Glomerular endothelial cell (primary cell): ENCODE measurements at places on chromosomes 6 and 20. TPM values are rescaled to one million over a fixed set of nuclear protein-coding genes. Genes with fewer than 3 reads are reported as not detected.

PRND gene
- 3.7 and 67.7 TPM in 2 replicates for total RNA-seq

CCN5 gene
- total RNA-seq: not detected in 2 replicates

- DNase-seq: no peak
Observed at GRCh38 chr6:39495640-39496039, 173.1 kb upstream of the KCNK16 start.

DNA sequence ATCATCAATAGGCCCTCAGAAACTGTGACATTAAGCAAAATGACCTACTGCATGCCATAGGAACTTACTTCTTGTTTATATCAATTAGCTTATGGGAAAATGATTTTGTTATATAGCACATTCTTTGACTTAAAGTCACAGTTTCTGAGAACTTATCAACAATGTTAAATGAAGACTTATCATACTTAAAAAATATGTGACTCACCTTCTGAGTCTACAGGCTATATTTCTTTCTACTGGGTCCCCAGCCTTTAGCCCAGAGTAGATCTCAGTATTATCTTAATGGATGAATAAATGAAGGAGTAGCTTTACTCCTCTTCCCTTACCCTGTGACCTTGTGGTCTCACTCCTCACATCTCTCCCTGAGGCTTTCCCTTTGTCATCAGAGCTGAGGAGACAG is 180.2 kb downstream of the MAFB start:
- no peak for DNase-seq

DNA sequence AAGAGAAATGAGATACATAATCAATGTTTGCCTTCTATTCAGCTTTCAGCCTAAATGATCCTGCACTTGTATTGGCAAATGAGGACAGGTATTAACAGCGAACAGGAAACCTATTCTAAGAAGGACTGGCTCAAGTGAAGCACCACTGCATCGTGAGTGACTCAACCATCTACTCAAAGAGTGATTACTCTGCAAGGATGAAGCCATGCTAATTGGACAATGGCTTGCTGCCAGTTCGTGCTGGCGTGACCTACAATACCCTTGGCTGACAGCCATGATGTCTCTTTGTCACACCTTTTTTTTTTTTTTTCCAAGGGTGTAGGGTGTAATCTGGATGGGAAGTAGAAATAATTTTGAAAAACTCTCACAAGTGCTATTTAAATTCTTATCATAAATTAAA is 104.9 kb downstream of the GJA10 start:
- DNase-seq: no peak

- DNase-seq: peak; percentile 37
Observed at GRCh38 chr20:35120012-35120701, 27.0 kb downstream of the EDEM2 start.

DNA sequence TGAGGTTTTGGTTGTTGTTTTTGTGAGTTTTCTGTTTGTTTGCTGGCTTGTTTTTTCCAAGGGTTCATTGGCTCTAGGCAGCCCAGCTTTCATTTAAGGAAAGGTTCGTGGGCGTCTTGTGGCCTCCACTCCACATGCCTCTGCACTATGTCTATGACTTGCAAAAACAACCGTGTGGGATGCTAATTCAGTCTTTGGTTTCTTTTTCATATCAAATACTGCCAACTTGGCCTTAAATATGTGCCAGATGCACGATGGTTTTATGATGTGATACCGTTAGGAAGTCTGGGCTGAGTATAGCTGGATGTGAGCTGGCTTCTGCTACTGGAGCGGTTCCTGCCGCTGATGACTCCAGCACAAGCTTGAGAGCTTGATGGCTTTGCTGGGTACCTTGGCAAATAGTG is 96.3 kb downstream of the BMP2 start:
- DNase-seq: no peak

DNA sequence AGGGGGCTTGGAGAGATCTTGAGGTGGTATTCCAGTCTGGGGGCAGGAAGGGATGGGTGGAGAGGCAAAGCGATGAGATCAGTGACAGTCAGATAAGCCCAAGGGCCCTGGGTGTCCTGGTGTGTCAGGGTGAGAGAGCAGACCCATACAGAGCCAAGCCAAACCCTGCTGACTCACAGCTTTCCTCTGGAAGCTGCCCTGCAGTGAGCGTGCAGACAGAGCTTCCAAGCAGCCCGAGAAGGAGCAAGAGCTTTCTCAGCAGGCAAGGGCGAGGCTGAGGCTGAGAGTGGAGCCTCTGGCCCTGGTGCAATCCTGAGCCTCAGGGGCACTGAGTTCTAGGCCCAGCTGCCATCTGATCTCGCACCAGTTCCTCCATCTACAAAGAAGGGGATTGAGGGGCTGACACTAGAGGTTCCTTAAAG is 91.1 kb upstream of the HIVEP1 start:
- DNase-seq: no peak

- DNase-seq: no peak
Observed at GRCh38 chr6:37636116-37636515, 61.6 kb downstream of the MDGA1 start.

OXT gene
- not detected in 2 replicates for total RNA-seq

DNA sequence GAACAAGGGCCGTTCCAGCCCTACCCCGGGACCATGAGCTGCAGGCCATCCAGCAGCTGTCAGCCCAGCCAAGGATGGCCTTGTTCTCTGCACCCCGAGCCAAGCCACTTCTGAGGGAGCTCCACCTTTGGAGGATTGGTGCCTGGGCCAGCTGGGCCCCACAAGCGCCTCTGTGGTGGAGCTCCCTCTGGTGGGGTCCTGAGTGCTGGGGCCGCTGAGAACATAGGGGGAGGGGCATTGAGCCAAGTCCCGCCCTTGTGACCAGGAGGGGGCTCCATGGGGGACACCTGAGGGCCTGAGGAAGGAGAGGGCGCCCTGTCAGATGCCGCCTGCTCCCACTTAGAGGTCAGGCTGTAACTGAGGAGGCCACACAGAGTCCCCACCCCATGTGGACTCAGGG is 43.2 kb downstream of the YTHDF1 start:
- no peak for DNase-seq

GRCh38 chr6:164022632-164023031 is 608.1 kb downstream of the QKI start:
- no peak for DNase-seq

DNA sequence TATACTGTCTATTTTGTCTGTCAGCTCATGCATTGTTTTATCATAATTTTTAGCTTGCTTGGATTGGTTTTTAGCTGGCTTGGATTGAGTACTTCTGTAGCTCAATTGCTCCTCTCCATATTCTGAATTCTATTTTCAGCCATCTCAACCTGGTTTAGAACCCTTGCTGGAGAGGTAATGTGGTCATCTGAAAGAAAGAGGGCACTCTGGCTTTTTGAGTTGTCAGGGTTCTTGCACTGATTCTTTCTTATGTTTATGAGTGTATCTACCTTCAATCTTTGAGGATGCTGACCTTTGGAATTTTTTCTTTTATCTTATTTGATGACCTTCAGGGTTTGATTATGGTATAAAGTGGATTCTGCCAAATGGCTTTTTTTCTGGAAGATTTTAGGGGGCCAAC is 632.7 kb upstream of the ID4 start:
- no peak for DNase-seq

- DNase-seq: no peak
Observed at GRCh38 chr6:95866732-95867131, 149.0 kb upstream of the FUT9 start.

DNA sequence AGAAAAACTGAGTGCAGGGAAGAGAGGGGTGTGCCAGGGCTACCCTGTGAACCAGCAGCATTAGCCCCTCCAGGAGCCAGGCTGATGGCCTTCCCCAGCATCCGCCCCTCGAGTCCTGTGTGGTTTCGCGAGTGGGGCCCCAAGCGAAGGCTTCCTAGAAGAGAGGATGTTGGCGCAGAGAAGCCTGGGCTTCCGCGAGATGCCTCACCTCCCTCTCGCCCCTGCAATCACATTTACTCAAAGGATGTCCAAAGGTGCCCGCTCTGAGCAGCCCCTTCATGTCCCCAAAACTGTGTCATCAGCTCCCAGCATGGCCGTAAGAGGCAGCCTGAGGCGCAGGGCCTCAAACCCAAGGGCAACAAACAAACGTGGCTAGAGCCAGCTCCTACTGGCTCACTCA is 111.7 kb downstream of the PREX1 start:
- no peak for DNase-seq

- peak; percentile 65 for DNase-seq
Observed at GRCh38 chr6:16277101-16277981, 39.0 kb downstream of the GMPR start.

TUBB1 gene
- not detected in 2 replicates for total RNA-seq

LAMA5 gene
- total RNA-seq: 283 and 453 TPM in 2 replicates

- no peak for DNase-seq
Observed at GRCh38 chr6:126753606-126754005, 364.9 kb upstream of the RSPO3 start.

GRCh38 chr20:48831718-48832404 is 4.1 kb upstream of the PREX1 start:
- no peak for DNase-seq

- no peak for DNase-seq
Observed at GRCh38 chr6:102619585-102619984, 1226.1 kb downstream of the GRIK2 start.

TCP11 gene
- total RNA-seq: 0.41 TPM in 1 of 2 replicates, not detected in the other

- DNase-seq: no peak
Observed at GRCh38 chr6:150799276-150799805, 66.2 kb upstream of the MTHFD1L start.

- no peak for DNase-seq
Observed at GRCh38 chr6:88358846-88359245, 192.7 kb upstream of the CNR1 start.

PRSS16 gene
- 0.05 TPM in 1 of 2 replicates, not detected in the other for total RNA-seq

GRCh38 chr6:168866534-168866933 is 387.1 kb downstream of the THBS2 start:
- DNase-seq: no peak

DNA sequence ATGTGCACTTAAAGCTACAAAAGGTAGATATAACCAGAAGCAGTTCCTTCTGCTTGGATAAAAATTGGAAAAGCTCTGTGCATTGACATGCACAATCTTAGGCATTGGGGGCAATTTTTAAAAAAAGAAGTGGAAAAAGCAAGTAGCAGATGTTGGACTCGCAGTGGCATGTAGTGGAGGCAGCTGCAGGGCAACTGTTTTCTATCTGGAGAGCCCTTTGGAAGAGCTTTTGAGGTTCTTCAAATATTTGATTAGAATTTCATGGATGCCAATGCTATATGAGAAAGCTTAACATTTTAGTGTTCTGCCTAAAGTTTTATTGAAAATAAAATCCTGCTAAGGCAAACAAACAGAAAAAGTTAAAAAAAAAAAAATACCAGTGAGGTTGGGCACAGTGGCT is 388.3 kb upstream of the RNF217 start:
- DNase-seq: no peak

DNA sequence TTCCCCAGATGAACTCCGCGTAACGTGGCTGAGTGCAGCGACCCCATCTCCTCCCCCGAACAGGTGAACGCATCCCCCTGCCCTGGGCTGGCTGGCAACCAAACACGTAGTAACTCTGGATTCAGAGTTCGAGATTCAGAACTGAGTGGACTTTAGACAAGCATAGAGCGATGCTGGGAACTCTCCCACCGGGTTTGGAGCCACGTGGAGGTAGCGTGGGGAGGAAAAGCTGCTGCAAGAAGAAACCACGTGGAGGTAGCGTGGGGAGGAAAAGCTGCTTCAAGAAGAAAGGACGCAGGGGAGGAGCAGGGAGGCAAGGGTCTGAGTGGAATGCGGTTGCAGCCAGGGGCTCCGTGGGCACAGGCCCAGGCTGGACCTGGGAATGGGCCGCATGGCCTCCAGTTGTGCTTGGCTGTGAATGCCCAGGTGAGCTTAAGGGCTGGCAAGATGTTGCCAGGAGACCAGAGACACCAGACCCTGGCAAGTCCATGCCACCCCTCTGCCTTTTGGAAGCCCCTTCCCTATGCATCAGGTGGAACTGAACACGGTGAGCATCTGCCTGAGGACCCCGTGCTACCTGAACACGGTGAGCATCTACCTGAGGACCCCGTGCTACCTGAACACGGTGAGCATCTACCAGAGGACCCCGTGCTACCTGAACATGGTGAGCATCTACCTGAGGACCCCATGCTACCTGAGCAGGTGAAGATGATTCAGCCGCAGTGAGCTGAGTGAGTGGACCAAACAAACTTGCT is 118.0 kb upstream of the FRMD1 start:
- no peak for DNase-seq

- no peak for DNase-seq
Observed at GRCh38 chr20:61682996-61683681, 382.5 kb downstream of the TAF4 start.

DNA sequence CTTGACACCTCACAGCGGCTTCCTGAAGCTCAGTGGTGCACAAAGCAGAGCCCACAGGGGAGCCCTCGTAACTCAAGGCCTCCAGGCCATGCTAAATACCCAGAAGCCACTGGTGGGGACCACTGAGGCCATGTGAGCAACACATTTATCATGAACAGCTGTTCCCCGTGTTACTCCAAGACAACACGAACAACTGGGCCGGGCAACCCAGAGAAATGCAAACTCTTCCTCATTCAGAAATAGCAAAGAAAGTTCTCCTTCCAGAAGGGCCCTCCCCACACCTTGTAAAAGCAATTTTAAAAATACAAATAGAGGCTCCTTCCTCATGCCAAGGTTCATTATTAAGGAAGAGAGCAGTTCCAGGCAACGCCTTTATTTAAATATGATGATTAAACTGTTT is 36.3 kb upstream of the SLCO4A1 start:
- DNase-seq: no peak

- no peak for DNase-seq
Observed at GRCh38 chr20:52482044-52482443, 290.5 kb upstream of the ZFP64 start.

GRCh38 chr6:167532410-167533288 is 207.8 kb downstream of the TTLL2 start:
- no peak for DNase-seq

DNA sequence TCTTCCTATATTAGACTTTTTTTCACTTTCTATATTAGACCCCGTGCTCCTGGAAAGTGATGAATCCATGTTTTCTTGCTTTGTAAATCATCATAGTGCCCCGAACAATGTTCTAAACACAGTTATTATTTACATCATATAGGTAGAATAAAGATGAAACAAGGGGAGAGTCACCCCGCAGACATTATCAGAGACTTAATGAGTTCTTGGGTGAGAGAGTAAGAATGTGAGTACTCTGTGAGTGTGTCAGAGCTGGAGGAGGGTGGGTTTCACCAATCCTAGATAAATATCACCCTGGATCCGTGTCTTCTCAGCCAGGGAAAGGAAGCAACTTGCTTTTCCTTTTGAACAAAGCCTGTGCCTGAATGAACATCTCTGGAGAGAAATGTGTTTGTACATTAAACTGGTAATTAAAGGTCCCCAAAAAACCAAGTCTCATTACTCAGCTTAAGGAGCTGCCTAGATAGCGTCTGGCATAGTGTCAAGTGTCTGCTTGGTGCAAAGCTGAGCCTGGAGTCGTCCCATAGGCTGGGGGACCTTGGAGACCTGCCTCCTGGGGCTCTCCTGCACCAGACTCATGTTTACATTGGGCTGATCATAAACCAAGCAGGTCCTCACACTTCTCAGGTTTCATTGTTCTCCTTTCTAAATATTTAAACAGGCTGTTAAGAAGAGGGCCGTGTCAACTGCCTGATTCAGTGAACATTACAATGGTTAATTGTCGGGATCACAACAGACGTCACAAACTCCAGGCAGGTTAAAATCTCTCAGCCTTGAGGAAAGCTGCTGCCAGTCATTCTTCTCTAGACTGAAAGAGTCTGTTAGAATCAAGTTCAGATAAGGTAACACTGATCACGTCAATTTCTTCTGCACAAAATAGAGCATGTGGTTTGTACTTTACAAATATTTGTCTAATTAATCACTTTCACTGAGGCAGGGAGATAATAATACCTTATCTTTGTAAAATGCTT is 179.7 kb upstream of the MYLIP start:
- DNase-seq: peak; percentile 45

- no peak for DNase-seq
Observed at GRCh38 chr6:2097464-2097863, 147.9 kb downstream of the GMDS start.
